ENCODE measurements at places on chromosomes 5 and 9.

- peak; percentile 82 for DNase-seq
These were observed 30.9 kb downstream of the GALNT10 start for GRCh38 chr5:154221371-154221896.

GRCh38 chr5:159531554-159532105, 201.3 kb upstream of the IL12B start:
- DNase-seq: no peak

GRCh38 chr5:139088024-139088423, 110.1 kb downstream of the SIL1 start:
- no peak for DNase-seq

- DNase-seq: no peak
These were observed 64.4 kb upstream of the SUB1 start for GRCh38 chr5:32520972-32521371.

DNA sequence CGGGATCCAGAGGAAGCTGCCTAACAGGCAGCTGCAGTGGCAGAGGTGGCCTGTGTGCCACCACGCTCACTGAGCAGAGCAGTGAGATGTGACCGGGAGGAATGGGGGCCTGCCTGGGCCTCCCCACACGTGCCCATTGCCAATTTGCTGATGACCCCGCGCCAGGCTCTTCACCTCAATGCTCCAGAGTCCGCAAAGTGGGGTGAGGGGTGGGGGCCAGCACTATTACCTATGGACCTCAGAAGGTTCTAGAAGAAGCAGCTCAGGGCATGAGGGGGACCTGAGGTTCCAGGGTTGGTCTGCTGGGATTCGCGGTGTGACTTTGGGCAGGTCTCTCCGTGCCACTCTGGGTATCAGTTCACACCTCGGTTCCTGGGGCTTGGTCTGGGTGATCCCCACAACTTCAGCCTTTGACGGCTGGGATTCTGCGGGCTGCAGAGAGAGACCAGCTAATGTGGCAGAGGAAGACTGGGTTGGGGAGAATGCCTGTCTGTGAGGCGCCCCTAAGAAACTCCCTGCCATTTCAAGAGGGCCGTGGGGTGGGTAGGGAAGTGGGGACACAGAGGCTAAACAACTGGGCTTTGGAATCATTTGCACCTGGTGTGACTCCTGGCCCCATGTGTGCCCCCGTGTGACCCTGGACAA, 231.0 kb upstream of the MVB12B start:
- no peak for DNase-seq

DNA sequence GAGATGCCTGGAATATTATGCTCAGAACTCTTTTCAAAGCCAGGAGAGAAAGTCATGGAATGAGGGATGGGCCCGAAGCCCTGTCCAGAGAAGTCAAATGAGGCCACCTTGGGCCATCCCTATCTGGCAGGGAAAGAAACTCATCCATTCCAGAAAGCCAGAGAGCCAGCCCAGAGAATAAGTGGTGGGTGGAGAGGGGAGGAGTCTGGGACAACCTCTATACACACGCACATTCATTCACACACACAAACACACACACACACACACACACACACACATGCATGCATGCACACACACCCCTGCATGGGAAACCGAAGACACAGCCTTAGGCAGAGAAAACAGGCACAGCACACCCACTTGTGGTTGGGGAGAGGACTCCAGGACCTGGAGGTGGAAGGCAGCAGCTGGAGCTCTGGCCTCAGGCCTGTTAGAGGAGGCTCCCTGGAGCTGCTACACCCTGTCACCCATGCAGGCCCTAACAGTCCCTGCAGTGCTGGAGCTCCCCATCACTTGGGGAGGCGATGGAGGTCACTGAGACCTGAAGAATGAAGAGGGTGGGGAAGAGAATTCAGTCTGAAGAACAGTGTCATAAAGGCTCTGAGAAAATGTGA, 38.0 kb downstream of the TGFBI start:
- peak; percentile 65 for DNase-seq

GRCh38 chr5:43152946-43153345, 32.2 kb downstream of the ZNF131 start:
- peak; percentile 13 for DNase-seq

DNA sequence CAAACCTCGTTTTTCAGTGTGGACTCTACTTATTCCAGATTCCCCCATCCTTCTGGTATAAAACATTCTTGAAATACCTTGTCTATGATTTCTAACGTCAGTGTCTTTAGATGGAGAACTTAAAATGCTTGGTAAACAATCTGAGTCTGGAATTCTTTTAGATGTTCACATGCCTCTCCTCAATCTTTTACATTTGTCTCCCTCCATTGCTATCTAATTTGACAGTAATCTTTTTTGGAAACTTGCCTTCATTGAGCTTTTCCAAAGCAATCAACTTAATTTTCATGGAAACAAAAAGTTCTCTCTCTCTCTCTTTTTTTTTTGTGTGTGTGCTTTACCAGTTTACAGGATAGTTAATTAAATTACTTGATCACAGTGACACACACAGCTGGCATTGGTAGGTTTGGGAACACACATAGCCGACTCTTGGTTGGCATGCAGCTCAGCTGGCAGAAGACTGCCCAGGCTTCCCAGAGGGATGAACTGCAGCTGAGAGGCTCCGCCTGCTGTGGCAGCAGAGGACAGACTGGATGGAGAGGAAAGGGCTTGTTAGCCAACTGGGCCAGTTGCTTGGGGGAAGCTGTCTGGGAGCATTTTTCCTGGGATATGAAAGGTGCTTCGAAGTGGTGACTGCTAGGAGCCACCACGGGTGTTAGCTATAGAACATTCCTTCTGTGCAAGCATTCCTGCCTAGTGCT, 271.3 kb downstream of the ZSWIM6 start:
- DNase-seq: no peak

DNA sequence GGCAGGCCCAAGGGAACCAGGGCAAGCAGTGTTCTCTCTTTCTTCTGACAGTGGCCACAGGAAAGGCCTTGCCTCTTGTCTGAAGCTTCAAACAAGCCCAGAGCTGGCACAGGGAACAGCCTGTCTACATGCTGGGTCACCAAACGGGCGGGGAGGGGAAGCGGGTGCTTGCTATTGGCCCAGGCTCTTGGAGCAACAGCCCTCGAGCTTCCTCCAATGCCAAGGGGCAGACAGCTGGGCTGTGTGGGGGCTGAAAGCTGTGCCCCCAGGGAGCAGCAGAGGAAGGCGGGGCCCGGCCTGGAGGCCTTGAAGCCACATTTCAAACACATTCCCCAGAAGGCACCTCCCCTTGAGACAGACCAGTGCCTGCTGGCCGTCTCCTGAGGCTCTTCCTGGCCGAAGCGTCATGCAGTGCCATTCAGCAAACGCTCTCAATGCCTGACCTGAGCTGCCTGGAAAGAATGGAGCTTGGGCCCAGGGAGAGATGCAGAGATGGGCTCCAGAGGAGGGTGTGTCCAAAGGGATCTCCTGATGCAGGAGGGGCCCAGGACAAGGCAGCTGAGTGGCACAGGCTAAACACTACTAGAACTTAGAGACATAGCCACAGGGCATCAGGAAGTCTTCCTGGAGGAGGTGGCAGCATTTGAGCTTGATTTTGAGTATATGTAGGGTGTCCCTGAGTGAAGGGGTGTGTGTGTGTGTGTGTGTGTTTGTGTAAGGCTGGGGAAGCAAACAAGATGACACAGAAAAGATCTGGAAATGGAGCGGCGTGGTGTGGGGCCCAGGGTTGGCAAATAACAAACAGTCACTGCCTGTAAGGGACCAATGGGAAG, 2.5 kb downstream of the FIBCD1 start:
- DNase-seq: peak; percentile 60

DNA sequence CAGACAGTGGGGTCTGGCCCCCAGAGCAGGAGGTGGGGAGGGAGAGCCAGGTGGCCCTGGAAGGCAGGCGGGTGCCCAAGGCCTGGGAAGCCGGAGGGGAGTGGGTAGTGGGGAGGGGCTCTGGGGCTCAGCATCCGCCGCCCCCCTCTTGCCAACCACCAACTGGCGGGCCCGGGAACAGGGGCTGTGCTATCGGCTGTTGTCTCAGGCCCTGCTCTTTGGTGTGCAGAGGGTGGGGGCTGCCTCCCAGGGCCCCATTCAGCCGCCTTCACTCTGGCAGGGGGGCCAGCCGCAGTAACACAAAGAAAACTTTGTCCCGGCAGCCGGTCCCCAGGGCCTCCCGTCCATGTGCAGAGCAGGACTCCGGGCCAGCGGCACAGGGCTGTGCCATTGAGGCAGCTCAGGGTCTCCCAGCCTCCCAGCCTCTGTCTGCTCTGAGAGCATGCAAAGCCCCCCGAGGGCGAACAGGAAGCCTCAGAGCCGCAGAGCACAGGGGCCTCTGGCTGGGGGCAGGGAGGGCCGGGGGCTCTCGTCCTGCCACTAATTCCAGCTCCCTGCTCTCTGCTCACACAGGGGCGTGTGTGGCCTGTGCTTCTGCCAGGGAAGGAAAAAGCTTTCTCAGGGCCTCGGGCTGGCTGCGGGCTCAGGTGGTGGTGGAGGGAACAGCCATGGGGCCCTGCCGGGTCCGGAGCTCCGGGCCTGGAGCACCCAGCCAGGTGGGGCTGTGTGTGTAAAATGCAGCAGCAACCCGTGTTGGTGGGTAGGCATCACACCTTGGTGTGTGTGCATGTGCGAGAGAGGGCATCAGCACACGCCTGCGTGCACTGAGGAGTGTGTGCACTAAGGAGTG, 54.2 kb upstream of the NOTCH1 start:
- no peak for DNase-seq

GRCh38 chr9:8484597-8485191, 685.1 kb upstream of the DMAC1 start:
- DNase-seq: no peak

- peak; percentile 29 for DNase-seq
These were observed 98.7 kb downstream of the CDK5RAP2 start for GRCh38 chr9:120481248-120481647.

DNA sequence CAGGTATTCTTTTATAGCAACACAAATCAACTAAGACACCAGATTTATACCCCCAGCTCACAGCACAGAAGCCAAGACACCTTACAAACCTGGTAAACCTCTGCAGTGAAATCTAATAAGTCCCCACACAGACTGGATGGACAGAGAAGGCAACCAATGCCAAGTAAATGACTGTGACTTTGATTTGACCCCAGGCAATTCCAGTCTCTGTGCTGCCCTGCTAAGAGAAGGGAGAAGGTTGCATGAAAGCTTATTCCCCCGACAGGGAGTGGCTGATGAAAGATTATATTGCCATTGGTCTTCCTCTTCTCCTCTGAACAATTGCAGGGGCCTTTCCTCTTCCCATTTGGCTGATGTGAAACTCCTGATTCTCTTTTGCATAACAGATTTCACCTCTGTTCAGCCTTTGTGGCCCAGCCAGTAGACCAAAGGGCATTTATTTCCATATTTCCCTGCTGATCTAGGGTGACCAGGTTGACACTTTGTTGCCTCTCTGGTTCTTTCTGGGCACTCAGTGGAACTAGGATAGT, 107.6 kb downstream of the ADRB2 start:
- no peak for DNase-seq

- no peak for DNase-seq
These were observed 277.5 kb upstream of the NREP start for GRCh38 chr5:112034421-112034979.

- peak; percentile 88 for DNase-seq
These were observed 18.6 kb downstream of the CTNNAL1 start for GRCh38 chr9:108994695-108995094.

DNA sequence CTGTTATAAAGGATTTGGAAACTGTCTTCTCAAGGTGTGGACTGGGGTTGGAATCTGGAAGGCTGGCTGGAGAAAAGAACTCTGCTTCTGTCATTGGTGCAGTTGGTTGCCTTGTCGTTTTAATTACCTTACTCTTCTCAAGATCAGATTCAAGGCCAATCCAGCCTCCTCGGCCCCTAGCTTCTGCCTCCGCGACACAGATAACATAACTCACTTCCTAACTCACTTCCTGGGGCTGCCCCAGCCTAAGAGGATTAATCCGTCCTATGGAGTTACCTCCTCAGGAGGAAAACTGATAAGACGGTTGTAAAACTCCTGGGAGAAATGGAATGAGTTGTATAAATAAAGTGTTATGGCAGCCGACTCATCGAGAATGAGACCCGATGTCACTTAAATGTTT, 389.1 kb upstream of the WWC1 start:
- no peak for DNase-seq

DNA sequence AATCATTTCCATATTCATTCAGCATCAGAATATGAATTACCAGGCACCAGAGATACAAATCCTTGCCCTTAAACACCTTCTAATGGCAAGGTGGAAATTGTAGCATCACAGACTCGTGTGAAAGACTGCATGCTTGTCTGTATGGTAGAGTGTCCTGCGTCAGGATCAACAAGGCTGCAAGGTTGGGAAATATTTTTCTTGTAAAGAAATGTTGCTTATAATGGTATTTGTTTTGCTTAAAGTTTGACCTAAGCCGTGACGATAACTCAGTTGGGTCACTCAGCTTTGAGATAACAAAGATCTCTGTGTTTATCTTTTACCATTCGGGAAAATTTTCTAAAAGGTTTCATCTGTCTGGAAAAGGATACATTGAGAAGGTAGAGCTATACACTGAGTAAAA, 87.6 kb downstream of the BASP1 start:
- DNase-seq: peak; percentile 44

GRCh38 chr9:135607401-135608293, 31.7 kb downstream of the GLT6D1 start:
- DNase-seq: no peak

DNA sequence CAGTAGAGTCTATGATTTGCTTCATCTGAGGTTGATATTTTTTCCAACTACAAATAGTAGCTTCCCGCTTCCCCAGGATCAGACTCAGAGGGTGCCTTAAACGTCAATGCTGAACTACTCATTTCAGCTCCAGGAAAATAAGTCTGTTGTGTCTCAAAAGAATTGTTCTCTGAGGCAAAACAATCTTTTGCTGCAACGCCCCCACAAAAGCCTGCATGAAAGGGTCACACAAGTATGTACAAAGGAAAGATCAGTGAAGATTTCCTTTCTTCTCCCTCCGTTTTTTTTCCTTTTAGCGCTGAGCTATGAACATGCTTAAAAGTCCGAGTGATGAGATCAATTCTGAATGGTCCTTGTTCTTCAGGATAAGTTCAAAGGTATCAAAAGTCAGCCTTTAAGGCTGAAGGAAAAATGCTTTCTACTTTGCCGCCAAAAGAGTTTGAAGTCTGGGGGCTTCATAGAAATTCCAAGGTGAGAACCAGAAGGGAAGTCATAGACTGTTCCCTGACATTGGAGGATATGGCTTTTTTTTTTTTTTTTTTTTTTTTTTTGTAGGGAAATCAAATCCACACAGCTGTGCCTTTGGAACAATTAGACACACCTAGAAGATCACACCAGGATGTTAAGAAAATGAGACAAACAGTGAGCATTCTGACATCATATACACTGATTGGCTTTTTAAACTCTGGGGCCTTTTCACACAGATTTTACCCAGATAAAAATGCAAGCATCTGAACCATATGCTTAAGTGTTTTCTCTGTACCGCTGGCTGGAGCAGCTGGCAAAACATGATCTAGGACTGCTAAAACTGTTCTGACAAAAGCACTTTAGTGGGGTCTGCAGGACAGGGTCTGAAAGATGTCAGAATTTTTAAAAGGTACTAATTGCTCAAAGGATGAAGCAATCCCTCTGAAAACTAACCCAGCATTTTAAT, 329.3 kb downstream of the ENC1 start:
- DNase-seq: no peak

DNA sequence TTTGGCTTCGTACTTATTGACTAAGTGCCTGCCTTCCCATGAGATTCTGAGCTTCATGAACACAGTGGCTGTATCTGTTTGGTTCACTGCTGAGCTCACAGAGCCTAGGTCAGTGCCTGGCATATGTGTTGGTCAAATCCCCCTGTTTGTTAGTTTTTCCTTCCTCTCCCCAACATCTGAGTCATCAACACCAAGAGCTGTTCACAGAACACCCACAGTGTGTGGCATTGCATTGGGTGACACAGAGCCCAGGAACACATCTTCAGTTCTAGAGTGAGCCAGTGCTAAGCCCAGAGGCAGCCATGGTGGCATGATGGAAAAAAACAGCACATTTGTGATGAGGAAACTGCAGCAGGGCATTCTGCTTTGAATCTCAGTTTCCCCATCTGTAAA, 294.6 kb downstream of the SEC61B start:
- DNase-seq: no peak

Data from fibroblast of pulmonary artery (primary cell).